ENCODE measurements at places on chromosomes 12 and 14.

DNA sequence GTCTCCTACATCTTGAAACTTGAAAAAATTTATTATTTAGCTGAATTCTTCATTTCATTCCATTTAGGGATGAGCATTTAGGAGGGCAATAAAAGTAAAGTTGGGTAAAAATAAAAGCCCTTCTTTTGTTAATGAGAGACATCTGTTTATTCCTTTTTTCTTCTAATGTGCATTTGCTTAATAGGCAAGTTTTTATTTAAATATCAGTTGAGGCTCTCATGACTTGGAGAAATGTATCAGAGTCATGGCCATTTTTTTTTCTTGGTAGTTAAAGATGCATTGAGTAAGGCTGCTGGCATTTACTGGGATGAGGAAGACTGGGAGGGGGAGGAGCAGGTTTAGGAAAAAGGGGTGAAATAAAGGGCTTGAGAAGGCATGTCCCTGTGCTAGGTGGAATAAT is 609.9 kb upstream of the TMEM132C start:
- no peak for DNase-seq

GRCh38 chr14:75479770-75480600 is 42.3 kb upstream of the BATF start:
- peak; percentile 94 for DNase-seq

DNA sequence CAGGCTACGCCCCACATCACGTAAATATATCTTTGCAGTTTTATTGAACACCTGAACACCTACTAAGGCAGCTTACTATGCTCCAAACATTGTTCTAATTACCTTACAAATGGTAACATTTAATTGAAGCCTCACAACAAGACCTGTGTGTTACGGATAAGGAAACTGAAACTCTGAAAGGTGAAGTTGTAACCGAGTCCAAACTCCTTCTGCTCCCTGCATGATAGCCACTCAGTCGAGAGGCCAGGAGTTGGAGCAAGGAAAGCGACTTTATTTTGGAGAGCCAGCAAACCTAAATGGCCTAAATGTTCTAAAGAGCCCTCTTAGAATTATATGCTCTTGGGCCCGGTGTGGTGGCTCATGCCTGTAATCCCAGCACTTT is 12.6 kb upstream of the TRPV4 start:
- DNase-seq, result no peak

GRCh38 chr14:97489750-97490149 is 692.6 kb downstream of the VRK1 start:
- no peak for DNase-seq

DNA sequence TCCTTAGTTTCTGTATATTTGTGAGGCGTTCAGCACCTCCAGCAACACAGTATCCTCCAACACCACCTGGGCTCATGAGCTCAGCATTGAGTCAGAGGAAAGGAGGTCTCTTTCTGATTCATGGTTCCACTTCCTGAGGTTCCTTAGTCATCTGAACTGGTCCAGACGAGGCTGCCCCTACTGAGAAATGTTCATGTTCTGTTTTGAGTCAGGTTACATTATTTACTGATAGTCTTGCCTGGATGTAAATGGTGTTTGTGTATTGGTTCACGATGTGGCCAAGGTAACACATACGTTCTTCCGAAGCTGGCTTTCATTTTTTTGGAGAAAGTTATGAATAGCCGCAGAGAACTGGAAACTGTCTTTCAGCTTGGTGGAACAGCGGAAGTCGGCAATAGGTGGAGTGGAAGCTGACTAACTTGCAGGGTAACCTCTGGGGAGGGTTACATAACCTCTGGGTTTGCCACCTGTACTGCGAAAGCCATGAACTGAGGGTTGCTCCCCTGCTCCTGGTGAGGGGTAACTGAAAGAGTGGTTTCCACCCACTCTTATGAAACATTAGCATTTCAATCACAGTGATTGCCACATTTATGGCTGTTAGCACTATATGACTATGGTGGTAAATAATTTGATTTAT is 42.2 kb upstream of the MANSC4 start:
- no peak for DNase-seq
